ENCODE measurements at places on chromosomes 12 and 14.

DNA sequence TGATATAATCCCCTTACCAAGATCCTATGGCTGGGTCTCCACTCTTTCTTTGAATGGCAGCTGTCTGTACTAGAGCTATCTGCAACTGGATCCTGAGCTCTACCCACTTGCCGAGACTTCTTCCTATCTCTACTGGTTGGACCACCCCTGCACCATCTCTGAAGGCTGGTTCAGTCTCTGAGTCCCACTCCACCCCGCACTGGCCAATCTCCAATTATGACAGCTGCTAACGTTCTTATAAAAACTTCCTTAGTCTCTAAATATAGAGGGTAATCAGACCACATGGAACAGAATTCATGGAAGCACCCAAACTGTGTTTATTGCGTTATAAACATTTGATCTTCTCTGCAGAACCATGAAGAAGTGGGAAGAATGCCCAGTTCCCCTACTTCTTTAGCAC, 186.6 kb upstream of the EEA1 start:
- no peak for DNase-seq

DNA sequence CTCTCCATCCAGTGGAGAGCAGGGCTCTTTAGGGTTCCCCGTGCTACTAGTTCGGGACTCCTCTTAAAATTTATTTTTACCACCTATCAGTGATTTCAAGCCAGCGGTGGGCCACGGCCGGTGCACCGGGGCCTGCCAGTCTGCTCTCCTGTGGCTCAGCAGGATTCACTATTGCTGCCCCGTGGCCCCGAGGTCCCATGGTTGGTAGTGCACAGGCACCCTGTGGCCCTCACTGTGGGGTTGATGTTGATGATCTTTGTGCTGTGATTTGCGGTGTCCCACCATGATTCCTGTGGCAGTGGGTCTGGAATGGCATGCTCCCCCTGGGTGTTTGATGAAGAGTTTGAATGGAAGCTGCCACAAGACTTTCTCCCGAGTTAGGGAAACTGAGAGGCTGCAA, 12.6 kb upstream of the MEG3 start:
- DNase-seq: no peak

- no peak for DNase-seq
Observed at GRCh38 chr14:69401841-69402240, 3.3 kb downstream of the SLC39A9 start.

DNA sequence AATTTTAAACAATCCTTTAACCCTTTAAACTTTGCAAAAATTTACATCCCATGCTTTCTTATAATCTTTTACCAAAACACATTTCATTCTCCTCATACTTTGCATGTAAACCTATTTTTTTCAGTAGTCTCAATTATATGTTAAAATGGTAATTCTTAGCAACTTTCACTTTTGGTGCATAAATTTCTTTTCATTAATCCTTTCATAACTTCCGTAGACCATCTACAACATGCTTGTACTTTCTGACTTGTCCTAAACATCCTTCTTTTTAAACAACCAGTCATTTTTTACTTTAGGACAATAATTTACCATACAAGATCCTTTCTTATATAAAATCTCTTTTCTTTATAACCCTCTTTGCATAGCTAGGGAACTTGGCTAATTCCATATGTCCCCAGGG, 19.5 kb downstream of the CCDC91 start:
- no peak for DNase-seq

- no peak for DNase-seq
Observed at GRCh38 chr12:47078733-47079467, 521 bp upstream of the PCED1B start.

Data from activated B cell treated with CpG ODN at 0.5 μM for 24 hours (primary cell).